Putamen (tissue), 1 donor: ENCODE measurements at places on chromosomes 7 and 10.

- no peak for DNase-seq
Measured at GRCh38 chr10:98599032-98599610, 152.4 kb upstream of the HPS1 start.

DNA sequence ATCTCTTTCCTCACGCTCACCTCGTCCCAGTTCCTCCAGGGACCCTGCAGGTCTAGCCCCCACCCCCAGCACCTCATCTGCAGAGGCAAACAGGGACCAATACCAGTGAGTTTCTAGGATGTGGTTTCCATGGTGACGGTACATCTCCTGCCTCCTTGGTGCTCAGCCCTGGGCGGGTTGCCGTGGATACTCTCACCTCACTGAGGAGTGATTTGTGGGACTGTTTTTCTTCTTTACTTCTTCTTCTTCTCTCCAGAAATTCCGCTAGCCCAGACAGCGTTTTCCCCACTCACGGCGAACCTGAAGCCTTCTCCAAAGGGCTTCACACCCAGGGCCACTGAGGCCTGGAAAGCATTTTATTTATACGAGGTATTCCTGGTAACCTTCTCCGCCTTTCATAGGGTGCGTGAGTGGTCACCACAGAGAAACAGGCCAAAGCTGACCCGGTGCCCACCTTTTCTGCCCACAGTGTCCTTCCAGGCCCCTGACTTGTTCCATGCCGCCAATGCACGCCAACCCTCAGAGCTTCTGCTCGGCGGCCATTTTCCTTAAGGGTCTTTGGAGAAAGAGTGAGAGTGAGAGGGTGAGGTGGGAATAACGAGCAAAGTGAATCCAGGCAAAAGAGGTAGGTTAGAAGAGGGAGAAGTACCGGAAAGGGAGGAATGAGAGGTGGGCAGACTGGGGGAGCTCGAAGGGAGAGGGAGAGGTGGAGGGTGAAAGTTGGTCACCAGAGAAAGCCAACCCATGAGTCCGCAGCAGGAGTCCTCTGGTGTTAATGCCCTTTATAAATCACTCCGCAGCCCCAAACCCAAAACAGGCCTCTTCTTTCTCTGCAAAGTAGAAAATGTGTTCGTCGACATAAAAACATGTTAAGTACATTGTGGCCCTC, 15.5 kb downstream of the FAM241B start:
- peak; percentile 82 for DNase-seq

- DNase-seq, result peak; percentile 46
Measured at GRCh38 chr10:52883996-52884871, 111.7 kb upstream of the MBL2 start.

DNA sequence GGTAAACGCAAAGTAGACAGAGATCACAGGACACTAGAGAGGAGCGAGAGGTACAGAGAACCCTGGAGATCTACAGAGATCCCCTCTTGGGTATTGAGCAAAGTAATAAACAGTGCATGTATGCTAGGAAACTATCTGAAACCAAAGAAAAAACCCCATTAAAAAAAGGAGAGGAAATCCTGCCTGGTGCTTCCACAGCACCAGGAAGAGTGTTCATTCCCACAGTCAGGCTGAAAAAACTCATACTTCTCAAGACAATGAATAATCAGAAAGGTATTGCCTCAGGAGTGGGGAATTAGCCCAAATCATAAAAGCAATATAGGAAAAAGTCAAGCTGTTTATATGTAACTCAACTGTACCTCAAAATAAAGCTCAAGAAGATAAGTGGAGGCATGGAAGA, 59.1 kb downstream of the ANKRD26 start:
- DNase-seq, result no peak

DNA sequence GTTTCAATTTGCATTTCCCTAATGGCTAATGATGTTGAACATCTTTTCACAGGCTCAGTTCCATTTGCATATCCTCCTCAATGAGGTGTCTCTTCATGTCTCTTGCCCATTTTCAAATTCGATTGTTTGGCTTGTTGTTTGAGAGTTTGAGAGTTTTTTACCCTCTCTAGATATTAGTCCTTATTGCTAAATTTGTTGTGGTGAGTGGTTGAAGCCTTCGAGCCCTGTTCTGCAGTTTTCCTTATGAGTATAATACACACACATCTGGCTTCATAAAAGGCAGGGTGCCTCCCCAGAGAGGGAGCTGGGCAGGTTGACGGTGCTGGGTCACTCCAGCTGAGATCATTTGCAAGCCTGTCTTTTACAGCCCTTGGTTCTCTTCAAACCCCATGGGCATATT, 65.1 kb downstream of the RGS10 start:
- no peak for DNase-seq

DNA sequence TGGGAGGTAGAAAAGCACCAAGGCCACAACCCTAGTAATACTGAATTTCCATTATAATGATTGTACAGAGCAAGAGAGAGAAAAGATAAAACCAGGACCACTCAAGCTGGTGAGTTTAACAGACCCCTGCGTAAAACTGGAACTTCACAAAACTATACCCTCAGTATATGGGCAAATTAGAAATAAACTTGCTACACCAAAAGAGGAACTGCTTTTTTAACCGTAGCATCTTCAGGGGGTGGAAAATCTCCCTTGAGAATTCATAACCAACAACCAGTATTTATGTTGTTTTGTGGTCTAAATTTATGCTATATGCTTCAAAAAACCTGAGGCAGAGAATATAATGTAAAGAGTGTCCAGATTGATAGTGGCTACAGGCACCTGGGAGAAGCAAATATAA, 171.2 kb downstream of the SGMS1 start:
- DNase-seq, result no peak

GRCh38 chr10:93445978-93446720, 36.0 kb downstream of the MYOF start:
- no peak for DNase-seq
